Fibroblast of skin of left biceps (primary cell): ENCODE measurements at places on chromosomes 5 and 9.

- no peak for DNase-seq
Measured at GRCh38 chr5:140647042-140647419, 399 bp downstream of the NDUFA2 start.

DNA sequence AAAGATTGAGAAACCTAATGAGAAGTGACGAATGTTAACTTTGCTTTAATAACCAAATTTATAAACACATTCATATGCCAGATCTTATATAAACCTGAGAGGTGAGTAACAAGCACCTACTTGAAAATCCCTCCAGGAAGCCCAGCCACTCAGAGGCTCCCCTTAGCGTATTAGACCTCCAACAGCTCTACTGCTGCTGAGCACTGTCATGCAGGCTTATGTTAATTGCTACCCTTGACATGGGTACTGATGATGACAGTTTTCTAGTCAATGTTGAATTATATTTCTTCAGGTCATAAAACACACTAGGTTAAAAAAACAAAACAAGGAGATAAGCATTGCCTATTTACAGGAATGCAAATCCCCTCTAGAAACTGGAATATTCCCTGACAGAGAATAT is 161.2 kb downstream of the MPDZ start:
- no peak for DNase-seq

GRCh38 chr5:152072091-152072490 is 147.4 kb upstream of the GLRA1 start:
- DNase-seq, result no peak

GRCh38 chr5:160742446-160742845 is 109.6 kb downstream of the ATP10B start:
- no peak for DNase-seq

GRCh38 chr5:178363501-178364325 is 131.1 kb upstream of the PHYKPL start:
- no peak for DNase-seq

DNA sequence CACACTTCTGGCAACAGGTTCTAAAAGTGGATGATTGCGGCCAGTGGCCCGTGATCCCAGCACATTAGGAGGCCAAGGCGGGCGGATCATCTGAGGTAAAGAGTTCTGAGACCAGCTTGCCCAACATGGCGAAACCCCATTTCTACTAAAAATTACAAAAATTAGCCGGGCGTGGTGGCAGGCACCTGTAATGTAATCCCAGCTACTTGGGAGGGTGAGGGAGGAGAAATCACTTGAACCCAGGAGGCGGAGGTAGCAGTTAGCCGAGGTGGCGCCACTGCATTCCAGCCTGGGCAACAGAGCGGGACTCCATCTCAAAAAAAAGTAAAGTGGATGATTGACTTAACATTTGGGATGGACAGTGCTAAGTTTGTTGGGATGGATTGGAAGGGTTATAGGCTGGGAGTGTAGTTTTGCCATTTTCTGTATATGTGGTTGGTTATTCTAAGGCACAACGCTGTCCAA is 3.4 kb downstream of the MATR3 start:
- no peak for DNase-seq

- no peak for DNase-seq
Measured at GRCh38 chr5:68884883-68885282, 208.9 kb upstream of the SLC30A5 start.

DNA sequence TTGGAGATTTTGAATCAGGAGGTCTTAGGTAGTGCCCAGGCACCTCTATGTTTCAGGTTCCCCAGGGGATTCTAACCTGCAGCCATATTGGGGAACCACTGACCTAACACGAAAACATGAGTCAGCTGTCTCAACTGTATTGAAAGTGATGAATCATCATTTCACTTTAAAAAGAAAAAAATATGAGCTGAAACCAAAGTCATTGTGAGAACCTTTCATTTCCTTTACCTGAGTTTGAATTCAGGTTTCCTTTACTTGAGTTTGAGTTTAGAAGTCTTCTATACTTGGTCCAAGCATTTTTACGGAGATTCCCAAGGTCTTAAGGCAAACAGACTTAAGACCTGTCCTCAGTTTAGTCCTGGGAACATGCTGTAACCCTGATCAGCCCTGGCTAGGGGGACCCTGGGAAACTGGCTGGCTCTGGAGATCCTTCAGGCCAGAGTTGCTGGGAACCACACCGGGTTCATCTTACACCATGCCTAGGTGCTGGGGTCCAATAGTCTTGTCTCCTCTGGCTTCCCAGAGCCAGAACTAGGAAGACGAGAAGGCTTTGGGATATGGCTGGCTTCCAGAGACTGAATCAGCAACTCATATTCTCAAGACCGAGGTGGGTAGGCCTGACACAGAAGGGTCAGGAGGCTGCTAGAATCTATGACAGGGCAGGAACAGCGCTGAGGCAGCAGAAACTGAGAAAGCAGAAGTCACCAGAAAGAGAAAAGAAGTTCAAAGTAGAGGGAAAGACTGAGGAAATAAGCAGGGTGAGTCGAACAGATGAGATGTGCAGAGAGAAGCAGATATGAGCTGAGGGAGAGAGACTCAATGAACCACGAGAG is 16.4 kb upstream of the PDCD1LG2 start:
- DNase-seq, result peak; percentile 49

DNA sequence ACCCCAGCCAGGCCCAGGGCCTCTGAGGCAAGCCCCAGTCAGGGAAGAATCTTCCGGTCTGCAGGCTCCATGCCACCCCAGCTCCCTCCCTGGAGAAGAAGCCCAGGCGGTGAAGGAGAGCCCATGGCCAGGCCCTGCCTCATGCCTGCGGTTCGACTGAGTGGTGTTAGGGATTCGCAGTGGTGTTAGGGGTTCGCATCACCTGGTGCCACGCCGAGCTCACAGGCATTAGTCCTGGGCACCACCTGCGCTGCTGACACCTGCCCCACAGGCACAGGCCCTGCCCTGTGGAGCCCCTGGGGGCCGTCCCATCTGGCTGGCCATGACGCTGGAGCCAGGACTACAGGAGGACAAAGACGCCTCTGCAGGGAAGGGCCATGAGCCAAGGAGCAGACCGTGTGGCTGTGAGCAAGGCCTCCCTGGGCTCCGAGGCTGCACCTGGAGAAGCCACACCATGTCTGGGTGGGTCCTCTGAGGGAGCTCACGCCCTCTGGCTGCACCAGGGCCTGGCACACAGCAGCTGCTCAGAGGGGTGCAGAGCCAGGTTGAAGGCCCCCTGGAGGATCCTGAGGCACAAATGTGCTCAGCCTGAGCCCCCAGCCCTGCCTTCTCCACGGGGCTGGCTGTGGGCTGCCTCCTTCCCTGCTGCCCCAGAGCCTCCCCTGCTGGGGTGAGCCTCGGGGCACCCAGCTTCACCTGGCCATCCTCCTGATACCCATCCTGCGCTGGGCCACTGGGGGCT is 27.6 kb upstream of the RNF130 start:
- no peak for DNase-seq

- peak; percentile 1 for DNase-seq
Measured at GRCh38 chr9:38620483-38621433, at the start of gene ANKRD18A. ANKRD18A (minus strand) TSS chr9:38620596; CDS start chr9:38620285, 311 bp downstream.

DNA sequence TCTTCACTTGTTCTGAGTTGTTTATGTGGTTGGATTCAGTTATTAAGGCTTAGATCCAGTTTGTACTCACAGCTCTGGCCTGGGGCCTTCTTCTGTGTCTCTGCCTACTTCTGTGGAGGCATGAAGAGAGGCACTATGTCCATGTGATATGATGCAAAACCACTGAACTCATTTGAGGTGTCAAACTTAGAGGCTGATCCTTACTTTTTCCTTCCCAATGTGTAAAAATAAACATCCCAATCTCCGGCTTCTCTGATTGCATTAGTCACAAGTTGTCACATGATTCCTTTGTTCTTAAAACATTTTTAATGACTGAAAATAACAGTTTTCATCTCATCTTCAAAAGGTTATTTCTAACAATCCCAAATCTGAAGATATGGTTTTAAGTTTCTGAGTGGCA is 276.0 kb upstream of the RGMB start:
- no peak for DNase-seq

DNA sequence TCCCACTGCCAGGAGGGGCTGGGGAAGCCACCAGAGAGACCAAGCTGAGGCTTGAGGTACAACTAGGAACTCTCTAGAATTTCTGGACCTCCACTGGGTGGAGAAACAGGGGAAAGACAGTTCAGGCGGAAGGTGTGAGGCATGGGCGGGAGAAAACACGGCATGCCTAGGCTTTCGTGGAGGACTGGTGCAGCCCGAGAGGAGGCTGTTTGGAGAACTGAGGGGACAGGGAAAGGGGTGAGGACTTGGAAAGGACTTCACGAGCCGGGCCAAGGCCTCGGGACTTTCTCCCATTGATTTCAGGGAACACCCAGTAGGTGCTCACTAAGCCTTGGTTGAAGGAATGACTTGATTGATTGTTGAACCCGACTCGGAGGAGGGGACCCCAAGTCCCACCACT is 9.5 kb upstream of the ADGRD2 start:
- DNase-seq, result no peak

GRCh38 chr9:36548454-36548853 is 24.2 kb upstream of the MELK start:
- no peak for DNase-seq

DNA sequence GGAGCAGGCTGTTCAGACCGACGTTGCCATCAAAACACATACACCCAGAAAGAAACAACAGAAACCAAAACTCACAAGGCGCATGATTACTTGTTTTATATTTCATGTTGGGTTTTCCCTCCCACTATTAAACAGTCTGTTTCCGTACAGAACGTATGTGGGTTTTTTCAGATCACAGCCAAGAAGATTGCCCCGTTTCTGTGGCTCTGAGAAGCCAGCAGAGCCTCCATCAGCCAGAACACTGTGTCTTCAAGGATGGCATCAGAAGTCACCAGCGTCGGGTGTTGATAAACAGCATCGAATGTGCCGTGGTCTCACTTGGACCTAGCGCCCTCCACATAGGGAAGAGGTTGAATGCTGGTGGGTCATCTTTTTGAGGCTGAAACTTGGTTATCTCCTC is 42.8 kb downstream of the FAM78A start:
- DNase-seq, result no peak

DNA sequence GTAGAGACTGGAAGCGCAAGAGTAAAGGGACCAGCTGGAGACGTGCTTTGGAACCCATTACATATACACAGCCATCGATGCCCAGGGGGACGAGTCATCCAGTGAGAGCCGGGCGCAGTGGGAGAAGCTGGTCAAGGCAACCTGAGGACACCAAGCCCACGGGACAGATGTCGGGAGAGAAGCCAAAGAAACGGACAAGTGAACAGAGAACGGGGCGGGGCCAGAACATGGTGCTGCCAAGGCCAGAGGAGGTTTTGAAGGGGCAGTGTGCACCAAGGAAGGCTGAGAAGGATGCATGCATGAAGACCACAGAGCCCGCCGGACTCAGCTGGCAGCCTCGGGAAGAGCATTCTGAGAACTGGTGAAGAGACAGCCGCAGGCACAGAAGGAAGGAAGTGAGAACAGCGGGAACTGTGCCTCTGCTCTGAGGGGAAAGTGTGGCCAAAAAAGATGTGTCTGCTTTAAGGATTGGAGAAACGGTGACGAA is 20.3 kb downstream of the CAMSAP1 start:
- no peak for DNase-seq

GRCh38 chr5:142151436-142152383 is 43.1 kb downstream of the NDFIP1 start:
- peak; percentile 50 for DNase-seq

DNA sequence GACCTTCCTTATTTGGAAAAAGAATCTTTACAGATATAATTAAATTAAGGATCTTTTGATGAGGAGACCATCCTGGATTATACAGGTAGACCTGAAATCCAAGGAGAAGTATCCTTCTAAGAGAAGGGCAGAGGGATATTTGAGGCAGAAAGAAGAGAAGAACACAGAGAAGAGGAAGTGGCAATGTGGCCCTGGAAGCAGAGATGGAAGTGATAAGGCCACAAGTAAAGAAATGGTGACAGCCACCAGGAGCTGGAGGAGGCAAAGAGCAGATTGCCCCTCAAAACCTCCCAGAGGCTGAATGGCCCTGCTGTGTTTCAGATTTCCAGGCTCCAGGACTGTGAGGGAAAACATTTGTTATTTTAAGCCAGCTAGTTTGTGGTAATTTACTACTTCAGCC is 93.0 kb upstream of the ANKRD55 start:
- no peak for DNase-seq

DNA sequence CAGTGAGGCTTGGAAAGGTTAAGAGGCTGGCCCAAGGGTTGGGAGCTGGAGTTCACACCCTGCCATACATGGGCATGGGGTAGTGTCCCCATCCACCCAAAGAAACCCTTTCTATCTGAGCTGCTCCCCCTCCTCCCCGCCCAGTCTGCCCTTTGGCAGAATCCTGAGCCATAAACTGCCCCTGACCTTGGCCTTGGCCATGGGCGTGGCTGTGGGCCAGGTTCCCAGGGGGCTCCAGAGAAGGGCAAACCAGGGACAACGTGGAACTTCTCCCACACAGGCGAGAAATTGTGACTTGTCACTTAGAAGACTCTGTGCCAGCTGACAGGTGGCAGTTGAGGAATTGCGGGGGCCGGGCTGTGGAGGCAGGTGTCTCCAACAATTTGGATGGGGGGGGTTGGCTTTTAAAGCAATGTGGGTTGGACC is 4.8 kb downstream of the FAM78A start:
- no peak for DNase-seq

DNA sequence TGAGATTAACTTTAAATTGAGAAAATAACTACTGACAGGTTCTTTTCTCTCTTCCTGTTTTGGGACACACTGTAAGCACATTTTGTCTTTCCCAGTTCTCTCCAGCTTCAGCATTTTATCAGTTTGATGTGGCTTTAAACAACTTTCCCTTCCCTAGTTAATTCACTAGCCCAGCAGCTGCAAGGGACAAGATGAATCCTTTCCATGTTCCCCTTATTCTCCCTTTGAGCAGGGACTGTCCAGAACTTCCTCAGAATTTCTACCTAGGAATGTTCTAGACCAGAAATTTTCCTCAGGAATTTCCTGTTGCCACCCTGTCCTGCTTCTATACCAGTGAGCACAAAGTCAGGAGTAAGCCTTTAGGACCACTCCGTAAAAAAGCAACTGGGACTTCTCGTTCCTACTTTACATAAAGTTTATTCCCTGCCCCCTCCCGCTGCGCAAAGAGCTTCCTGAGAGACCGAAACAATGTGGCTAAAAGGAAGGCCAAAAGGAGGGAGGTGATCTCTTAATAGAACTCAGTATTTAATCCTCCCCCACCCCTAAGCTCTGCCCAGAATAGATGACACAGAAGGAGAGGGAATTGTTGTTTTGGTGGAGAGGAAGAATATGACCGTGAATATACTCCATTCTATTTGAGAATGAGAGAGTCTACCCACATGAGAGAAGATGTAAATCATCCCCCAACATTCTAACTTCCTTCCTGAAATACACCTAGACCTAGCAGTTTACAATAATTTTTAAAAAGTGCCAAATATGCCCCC is 61.9 kb downstream of the GLIS3 start:
- no peak for DNase-seq

GRCh38 chr5:109163336-109163735 is 246.4 kb downstream of the PJA2 start:
- no peak for DNase-seq

DNA sequence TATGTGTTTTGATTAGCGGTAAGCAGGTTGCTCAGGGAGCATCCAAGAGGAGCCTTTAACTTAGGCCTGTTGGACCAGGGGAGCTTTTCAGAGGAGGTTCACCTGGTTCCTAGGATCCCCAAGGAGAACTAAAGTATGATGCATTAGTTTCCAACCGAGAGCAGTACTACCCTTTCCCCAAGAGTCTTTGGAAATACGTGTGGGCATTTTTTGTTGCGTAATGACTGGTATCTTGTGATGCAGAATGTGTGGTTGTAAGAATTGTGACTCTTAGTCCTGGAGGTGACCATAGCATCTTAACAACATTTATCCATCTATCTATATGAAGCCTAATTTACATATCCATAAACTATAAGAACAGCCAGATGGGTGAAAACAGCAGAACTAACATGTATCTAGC is 11.0 kb downstream of the CFAP95 start:
- no peak for DNase-seq

GRCh38 chr9:12212860-12213259 is 480.3 kb upstream of the TYRP1 start:
- DNase-seq, result no peak
